ENCODE measurements at places on chromosomes 5 and 9.

DNA sequence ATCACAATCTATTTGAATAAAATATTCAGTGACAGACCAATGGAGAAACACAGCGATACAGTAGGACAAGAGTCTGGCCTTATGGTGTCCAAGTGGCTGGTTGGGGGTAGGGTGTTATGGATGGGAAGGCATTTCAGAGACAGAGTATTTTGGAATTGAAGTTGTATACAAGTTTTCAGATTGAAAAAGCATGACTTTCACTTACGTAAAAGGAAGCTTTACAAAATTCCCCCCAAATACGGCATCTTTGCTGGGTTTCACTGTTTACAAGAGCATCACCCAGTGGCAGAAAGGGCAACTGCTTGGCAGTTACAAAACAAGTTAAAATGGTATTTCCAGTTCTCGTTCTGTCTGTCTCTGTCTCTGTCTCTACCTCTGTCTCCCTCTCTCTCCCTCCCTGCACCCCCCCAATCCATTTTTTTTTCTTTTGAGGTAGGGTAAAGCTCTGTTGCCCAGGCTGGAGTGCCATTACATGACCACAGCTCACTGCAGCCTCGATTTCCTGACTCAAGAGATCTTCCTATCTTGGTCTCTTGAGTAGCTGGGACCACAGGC, 86.2 kb downstream of the PTPN3 start:
- DNase-seq = peak; percentile 0

DNA sequence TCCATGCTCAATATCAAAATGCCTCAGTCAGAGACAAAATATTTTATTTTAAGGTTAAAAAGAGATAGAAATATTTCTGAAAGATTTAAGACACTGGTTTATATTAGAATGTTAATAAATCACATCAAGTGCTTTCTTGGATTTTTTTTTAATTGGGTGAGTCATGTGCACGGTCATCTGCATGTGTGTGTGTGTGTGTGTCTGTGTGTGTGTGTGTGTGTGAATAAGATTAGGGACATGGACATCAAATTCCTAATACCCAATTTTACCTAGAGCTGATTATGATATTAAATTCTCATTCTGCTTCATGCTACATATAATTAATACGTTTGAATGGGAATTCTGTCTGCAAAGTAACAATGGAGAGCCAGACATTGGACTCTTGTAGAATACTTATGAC, 122.9 kb downstream of the BASP1 start:
- no peak for DNase-seq

DNA sequence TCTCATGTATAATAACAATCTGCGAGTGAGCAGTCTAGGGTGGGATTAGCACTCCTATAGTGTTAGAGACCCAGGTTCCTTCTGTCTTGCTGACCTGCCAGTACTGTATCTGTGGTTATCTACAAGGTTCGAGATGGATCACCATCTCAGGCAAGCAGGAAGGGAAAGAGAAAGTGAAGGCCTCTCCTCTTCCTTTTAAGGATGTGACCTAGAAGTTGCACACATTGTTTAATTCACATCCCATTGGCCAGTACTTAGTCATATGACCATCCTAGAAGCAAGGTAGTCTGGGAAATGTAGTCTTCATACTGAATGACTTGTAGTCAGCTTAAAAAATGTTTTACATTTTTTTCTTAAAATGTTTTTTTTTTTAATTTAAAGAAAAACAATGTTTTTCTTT, 168.6 kb downstream of the CARTPT start:
- peak; percentile 50 for DNase-seq

GRCh38 chr9:38675831-38676230, 44.1 kb downstream of the FAM240B start:
- DNase-seq = no peak

DNA sequence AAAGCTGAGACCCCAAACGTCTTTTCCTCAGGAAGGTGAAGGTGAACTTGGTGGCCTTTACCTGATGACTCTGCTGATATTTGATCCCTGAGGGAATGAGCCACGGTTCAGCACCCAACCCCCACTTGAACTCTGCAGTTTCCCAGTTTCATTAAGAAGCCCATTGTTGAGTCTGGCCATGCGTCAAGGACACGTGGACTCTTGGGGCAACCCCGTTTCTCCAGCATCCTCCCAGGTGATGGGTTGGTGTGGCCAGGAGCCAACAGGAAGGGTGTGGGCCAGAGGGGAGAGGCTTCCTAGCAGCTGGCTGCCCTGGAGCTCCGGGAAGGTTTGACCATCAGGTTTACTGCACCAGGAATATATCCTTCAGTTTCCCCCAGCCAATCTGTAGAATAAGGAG, 59.5 kb upstream of the GNE start:
- DNase-seq = peak; percentile 18

Data from COR-L47 (cell line).